ENCODE measurements at places on chromosomes 1 and 21.

DNA sequence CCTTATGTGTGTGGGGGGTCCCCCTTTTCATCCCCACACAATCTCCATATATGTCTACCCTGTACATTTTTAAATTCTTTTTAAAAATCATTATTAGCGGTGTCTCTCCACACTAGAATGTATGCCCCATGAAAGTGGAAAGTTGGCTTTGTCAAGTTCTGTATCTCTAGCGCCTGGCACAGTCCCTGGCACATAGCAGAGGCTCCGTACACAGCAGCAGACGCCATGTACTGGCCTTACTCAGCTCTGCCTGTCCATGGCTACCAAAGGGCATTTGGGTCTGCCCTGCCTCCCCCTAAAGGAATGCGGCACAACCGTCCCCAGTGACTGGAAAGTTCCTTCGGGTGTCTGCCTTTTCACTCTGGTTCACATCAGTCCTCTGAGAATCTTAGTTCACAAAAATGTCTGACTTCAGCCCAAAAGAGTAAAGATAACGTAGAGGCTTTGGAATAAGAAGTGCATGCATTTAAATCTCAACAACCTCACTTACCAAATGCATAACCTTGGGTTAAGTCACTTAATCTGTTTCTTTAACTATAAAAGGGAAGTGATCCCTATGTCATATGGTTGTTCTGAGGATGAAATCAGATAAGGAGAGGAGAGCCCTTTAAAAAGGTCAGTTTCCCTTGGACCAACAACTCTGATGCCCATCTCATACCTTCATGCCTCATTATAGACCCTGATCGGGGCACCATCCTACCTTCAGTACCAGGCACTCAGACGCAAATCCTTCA is 61.1 kb downstream of the CD46 start:
- DNase-seq = no peak

DNA sequence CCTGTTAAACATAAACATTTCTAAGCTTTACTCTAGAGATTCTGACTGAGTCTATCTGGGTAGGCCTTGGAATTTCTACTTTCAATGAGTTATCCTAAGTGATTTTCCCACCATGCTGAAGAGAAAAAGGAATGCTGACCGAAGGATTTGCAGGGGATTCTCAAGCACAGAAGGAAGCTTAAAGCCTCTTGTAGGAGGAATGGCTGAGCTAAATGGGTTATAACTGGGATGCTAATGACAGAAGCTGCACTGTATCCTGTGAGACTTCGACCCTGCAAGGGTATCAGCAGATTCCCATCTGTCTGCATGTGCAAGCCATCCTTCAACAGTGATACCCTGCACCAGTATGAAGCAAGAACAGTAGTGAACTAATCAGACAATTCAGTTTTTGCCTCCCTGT is 35.4 kb downstream of the SLC35D1 start:
- no peak for DNase-seq

- DNase-seq = no peak
These were observed 179.4 kb downstream of the TGFB2 start for GRCh38 chr1:218524526-218524925.

DNA sequence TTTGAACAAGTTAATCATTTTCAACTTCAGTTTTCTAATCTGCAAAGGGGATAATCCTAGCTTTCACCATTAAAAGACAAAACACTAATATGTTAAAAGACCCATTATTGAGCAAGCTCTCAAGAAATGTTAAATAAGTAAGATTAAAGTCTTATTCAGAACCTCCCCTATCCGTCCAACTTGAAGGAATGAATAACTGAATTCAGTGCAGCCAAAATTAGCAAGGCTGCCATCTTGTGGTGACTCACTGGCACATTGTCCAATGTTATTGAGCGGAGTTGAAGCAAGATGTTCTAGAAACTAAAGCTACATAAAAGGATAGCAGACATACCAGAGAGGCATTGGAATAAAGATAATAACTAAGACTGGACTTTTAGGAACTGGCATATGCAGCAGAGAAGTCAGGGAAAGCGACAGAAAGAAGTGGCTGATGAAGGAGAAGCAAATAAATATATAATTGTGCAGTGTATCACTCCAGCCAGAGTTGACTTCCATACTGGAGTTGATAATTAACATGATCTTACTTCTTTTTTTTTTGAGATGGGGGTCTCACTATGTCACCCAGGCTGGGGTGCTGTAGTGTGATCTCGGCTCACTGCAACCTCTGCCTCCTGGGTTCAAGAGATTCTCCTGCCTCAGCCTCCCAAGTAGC is 8.2 kb upstream of the CAP1 start:
- DNase-seq = no peak

GRCh38 chr1:44413740-44414139 is 8.7 kb downstream of the RNF220 start:
- DNase-seq = no peak

GRCh38 chr1:226349801-226350518 is 41.0 kb upstream of the LIN9 start:
- DNase-seq = no peak

DNA sequence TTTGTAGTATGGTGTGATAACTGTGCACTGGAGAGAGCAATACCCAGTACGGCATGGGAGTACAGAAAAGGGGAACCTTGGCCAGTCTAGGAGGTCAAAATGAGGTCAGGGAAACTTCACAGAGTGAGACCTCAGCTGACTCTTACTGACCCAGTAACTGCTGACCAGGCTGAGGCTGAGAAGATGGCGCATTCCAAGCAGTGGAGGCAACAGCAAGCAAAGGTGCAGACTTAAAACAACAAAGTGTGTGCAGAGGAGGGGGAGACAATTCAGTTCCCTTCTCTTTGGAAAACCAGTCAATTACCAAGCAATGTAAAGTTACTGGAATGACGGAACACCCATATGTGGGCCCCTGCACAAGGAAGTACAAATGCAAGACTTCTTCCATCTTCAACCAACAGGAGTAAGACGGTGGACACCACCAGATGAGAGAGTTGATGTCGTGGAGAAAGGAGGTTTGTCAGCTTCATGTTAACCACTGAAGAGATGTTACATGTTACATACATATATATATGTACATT is 54.6 kb upstream of the PRDX6 start:
- DNase-seq = no peak

GRCh38 chr1:23084880-23085279 is 65.6 kb downstream of the KDM1A start:
- DNase-seq = no peak

DNA sequence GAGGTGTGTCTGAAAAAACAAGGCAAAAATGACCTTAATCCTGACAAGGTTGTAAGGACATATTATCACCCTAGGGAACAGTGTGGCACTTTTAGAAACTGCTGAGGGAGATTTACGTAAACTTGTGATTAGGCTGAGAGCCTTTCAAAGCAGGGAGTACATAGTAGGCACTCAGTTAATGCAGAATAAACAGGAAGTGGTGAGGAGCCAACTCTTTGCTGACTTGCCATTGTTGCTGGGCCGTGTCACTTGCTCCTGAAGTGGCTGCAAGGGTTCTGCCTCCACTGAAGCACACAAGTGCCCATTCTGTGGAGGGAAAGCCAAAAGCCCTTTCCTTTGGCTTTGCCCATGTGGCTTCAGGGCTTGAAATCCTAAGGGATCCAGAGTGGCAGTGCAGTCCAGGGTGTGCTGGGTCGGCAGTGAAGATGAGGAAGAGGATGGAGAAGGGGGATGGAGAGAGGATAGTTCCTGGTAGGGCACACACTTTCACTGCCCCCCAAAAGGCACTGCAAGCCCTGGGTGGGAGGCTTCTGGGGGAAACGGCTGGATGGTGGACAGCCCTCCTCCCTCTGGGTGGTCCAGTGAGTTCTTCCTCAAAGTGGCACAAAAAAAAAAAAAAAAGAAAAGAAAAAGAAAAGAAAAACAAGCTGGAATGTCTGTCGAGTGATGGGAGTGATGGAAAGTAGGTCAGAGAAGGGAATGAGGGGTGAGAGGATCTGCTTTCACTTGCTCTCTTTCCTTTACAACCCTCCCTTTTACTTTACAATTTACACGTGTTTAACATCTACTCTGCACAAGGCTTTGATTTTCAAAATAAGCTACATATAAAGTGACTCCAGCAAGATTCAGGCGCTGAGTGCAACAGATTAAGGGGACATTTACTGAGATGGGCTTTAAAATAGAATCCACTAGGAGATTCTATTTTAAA is 13.7 kb upstream of the RHEX start:
- no peak for DNase-seq

DNA sequence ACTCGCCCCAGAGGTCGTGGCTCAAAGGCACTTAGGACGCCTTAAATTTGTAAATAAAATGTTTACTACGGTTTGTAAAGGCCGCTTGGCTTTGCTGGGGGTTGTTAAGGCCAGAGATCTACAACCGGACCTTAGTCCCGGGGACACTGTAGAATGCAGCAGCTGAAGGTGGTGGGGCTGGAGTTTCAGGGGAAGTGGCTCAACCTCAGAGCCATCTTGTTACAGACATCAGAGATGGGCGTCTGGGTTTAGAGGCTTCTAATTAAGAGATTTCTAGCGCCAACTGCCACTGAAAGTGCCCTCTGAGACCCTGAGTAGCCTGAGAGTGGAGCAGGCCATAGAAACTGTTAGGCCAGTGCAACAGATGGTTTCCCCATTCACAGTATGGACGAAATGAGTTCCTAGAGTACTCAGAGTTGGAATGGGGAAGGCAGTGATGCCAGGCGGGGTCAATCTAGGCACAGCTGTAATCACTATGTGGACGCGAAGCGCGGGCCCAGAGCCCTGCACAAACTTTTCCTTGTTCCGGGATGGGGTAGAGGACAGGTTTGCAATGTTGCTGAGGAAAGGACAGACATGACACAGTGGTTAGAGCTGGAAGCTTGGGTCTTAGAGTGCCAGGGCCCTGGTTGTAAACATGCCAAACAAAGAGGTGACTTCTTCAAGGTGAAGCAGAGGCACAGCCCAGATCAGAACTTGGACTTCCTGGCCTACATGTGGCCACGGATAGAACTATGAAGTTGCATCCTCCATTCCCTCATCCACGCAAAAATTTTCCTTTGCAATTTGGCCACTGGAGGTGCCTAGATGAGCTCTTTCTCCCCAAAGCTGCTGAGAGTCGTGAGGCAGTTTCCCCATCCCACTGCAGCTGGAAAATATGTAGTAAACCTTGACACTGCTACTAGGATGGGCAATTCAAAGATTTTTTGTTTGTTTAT is 6.0 kb downstream of the HLX start:
- DNase-seq = no peak

- no peak for DNase-seq
These were observed 2.5 kb downstream of the ARHGEF19 start for GRCh38 chr1:16209847-16210407.

- no peak for DNase-seq
These were observed 588 bp upstream of the PACC1 start for GRCh38 chr1:212415107-212415841.

GRCh38 chr1:110620250-110620615 is 14.1 kb upstream of the KCNA2 start:
- no peak for DNase-seq

DNA sequence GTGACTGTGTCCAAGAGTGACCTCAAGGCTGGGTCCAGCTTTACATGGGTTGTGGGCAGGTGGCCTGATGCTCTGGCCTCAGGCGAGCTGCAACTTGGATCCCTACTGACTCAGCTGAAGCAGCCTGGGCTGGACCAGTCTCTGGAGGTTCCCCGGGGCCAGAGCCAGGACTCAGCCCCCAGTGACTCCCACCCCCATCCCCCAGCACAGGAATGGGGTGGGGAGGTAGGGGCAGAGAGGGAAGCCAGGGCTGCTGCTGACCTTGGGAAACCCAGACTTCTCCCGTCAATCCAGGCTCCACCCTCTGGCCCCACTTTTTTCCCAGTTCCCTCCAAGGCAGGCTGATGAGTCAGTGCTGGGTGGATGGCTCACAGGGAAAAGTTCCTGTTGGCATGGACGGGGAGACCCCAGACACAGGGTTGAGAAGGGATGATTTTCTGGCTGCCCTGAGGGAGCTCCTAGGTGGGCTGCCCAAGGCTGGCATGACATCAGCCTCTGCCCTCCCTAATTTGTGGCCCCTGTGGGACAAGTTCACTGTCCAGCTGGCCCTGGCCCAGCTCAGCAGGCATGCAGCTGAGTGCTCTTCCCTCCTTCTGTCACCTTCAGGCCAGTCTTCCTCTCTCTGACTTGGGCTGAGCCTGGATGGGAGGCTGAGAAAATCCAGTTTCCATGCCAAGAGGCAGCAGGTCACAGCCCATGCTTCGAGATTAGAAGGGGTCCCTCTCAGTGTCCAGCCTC is 2.2 kb downstream of the ZC3H12A start:
- DNase-seq = peak; percentile 93

GRCh38 chr1:168989985-168990384 is 116.5 kb upstream of the ATP1B1 start:
- DNase-seq = no peak

- no peak for DNase-seq
These were observed 73.8 kb downstream of the TNR start for GRCh38 chr1:175669569-175669968.
